AG09309 (cell line): ENCODE measurements at places on chromosomes 5 and 9.

DNA sequence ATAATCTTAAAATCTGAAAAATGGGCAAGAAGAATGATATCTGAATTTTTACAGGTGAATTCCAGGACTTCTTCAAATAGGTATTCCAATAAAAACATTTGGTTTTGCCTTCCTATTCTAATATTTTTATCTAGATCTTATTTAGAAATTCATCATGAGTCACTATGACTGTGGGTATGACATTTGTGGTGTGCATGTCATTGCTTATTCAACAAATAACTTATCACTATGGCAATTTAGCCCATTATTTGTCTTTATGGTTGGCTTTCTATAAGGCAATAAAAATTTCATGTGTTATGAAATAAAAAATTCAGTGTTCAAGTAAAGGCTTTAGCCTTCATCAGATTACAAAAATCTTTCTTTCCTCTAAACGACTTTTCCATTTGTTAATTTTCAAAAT lies 1139.6 kb upstream of the NUDT12 start:
- no peak for DNase-seq

GRCh38 chr5:78779771-78780616 lies 131.4 kb upstream of the LHFPL2 start:
- peak; percentile 94 for DNase-seq

DNA sequence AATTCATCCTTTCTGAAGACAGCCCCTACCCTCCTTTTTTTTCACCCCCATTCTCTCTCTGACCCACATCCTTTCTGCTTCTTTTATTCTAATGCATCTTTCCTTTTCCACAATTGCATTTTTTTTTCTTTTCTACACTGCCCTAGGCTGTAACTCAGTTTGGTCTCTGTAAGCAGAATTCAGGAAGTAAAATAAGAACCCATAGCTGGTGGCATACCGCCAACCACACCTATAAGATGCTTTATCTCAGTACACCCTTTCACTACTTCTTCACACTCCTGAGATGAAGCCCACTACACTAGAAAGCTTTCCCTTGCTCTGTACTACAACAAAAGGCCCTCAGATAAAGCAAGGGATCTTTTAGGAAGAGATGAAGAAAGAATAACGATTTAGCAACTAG lies 16.1 kb upstream of the TSSK1B start:
- no peak for DNase-seq

GRCh38 chr9:14985419-14985818 lies 75.2 kb upstream of the FREM1 start:
- DNase-seq, result no peak

DNA sequence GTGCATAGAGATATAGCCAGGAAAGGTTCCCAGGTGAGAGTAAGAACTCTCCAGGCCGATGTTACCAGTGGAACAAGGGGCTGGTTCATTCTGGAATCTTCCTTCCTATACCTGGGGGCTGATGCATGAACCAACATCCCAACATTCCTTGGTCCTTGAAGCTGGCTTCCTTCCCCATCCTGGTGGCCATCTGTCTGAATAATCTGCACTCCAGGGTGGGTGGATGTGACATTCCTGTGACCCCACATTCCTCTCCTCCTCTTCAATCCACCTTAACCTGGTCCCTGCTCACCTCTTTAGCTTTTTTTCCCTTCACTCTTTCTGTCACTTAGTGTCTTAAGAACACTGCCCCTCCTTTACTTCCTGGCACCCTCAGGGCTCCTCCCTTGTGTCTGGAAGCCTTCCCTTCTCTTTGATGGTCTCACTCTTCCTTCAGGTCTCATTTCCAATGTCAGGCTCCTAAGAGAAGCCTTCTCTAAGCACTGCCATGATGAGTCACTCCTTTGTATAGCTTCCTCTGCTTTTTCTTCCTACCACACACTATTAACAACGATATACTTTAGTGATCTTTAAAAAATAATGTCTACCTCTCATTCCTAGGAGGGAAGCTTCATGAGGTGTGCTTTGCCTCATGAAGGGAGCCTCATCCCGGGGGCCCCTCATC lies 80.3 kb downstream of the BOD1 start:
- DNase-seq, result no peak

DNA sequence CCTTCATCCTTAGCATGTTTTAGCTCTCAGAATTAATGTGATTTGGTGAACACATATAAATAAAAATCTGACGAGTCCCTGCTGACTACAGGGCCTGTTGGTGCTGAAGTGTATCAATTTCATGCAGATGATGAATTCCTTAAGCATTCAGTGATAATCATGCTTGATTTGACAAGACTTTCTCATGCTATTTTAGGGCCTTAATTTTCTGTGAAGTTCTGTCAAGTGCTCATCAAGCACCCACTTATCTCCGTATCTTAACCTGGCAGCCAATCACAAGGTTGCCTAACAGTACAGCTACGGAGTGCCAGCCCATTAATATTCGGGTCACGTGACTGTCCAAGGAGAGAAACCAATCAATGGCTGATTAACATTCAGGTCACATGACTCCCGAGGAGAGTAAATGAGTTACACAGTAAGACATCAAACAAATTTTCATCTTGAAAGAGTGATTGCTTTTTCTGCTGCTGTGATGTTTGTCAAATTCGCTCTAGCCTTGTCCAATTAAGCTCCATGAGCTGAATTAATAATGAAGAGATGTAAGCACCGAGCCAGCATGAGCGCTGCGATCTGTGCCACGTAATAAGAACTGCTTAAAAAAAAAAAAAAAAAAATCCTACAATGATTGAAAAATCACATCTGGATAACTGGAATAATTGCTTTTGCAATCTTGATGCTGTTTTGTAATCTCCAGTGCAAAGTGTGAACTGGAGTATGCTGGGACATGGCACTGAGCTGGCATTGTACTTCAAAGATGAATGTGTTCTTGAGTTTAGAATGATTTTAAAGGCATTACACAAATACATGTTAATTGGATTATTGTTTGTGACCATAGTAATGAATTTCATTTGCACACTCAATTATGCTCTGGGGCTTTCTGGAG lies 104.3 kb upstream of the SPATA31D4 start:
- DNase-seq, result no peak

GRCh38 chr5:176630681-176631222 lies 277 bp downstream of the EIF4E1B start:
- no peak for DNase-seq

GRCh38 chr9:73441223-73441622 lies 289.6 kb downstream of the ANXA1 start:
- no peak for DNase-seq

GRCh38 chr5:139399501-139400121 lies 4.3 kb downstream of the SPATA24 start:
- no peak for DNase-seq

DNA sequence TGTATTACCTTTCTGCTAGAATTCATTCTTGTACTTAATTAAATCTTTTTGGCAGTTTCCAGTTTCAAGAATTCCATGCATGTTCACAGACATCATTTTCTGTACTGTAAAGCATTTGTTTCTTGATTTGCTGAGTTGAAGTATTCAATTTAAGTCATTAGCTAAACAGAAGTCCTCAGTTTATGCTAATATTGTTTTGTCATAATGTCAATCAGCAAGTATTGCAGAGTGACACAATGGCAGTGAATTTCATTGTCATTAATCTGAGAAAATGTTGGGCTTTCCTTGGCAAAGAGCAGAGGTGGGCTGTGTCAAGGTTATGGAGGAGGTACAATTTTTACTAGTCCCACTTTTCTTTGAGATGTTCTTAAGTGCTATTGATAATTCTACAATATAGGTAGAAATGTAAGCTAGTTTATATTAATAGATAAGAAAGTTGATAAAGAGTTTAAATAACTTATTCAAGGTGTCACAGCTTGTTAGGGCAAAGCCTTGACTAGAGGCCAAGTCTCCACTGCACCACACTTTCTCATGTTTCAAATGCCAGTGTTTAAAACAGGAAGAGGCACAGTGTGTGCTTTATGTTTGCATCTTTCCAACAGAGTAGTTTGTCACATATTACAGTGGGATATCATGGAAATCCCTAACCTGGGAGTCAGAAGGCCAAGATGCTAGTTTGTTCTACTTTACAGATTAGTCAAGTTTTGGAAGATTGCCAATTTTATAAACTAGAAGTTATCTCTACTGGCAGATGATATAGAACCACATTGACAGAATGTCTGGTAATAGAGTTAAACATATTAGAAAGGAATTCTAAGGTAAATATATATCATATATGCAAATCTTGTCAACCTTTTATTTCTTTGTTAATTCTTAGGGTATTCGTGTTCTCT lies 56.3 kb downstream of the SLF1 start:
- DNase-seq, result no peak

- no peak for DNase-seq
Measured at GRCh38 chr5:69230181-69230580, 4.5 kb upstream of the CDK7 start.

DNA sequence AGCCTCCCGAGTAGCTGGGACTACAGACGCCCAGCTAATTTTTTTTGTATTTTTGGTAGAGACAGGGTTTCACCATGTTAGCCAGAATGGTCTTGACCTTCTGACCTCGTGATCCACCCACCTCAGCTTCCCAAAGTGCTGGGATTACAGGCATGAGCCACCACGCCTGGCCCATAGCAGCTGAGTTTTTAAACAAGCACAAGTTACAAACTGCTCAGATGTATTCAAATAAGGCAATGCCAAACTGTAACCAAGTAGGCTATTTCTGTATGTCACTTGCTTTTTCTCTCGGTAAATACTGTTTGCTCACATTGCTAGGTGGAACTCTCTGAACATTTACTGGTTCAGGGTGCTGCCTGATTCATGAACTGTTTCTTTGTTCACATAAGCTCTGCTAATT lies 799.3 kb upstream of the NUDT12 start:
- no peak for DNase-seq

DNA sequence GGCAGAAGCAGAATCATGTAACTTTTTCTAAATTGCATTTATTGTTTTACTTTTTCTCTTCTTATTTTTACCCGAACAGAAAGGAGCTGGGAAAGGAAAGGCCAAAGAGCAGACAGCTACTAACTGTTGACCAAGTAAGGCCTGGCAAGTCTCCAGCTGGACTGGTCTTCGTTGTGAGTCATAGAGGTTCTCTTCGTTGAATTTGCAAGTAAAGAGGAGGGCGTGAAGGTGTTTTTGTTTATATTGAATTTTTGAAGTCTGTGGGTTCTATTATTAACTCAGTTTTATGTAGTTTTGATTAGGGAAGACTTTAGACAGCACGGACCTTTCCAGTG lies 416.5 kb upstream of the CCNH start:
- no peak for DNase-seq

DNA sequence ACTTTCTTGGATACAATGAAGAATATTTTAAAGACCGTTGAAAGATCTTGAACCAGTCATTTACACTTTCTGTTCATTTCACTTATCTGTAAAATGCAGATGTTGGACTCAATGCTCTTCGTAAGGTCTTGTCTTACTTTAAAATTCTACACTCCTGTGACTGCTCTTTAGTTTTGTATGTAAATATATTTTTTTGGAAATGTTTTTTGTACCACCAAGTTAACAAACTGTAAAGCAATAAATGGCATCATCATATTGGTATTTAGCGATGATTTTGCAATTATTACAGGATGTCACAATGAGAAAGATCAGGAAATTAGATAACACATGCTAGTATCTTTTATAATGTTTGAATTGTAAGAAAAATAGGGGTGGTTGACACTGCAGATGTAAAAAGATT lies 80.8 kb upstream of the GNAQ start:
- DNase-seq, result no peak

DNA sequence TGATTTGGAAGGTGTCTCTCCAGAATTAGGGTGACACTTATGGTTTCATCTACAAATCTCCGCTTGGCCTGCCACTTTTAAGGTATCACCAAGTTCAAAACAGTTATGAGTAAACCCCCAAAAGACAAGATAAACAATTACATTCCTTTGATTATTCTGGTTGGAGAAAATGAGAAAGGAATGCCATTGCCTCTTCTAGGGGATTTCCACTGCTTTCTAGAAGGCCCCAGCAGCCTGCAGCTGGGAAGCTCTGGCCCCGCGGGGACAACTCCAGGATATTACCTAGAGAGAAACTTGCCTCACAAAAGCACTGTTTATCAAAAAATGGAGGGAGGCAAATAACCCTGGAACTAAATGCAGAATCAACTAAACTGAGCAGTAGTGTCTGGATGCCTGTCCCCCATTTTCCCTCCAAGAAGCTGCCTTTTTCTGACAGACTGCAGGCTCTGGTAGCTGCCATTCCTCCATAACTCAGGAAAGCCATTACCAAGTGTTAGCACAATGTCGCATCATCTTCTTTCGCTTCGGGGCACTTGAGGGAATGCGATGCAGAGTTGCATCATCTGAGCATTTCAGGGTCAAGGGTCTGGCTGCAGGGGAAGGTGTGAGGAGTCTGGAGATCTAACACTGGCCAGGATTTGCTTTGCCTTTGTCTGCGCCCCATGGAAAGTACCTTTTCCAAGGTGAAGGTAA lies 71.5 kb upstream of the PLPP6 start:
- no peak for DNase-seq

DNA sequence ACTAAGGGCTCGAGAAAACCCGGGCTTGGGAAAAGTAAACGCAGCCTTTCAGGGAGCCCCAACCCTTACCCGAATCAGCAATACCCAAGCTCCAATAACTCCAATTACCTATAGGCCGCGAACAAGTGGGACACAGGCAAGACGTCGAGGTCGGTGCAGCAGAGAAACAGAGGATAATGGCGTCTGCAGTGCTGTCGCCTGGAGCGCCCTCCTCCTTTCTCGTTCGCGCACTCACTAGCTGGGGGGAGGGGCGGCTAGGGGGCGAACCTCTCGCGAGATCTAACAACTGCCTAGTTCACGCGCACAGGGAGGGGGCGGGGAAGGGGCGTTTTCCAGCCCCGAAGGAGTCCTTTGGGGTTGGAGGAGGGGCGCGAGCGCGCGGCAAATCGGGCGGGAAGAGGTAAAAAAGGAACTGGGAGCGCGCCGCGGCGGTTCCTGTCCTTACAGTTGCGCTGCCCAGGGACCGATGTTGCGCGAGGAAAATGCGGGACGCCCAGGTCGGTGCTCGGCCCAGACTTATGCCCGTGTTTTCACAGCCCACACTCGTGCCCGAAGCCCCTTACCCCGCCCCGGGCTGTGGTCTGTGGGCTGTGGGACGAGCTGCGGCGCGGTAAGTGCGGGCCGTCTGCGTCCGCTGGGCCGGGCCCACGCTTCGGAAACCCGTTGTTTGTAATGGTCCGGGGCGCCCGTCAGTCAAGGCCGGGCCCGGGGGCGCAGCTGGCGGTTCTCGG lies at the start of gene RMI1:
Gene RMI1, plus strand, starts transcription at position 411 of the 731 bp plus-strand sequence. CDS start 20,182 bp downstream, outside the sequence.
- peak; percentile 87 for DNase-seq

DNA sequence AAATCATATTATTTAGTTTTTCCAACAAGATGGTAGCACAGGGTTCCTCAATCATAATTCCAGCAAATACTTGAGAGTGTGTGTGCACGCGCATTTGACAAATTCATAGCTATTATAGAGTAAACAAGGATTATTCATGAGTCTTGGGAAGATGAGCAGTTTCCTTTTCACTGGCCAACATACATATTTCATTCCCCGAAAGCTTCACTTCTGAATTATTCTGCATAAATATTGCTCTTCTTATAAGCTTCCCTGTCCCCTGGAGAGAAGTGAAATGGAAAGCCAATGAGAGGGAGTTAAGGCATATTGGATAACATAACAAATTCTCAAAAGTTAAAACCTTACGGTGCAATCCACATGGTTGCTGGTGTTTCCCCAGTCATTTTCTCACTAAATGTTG lies 386.4 kb upstream of the SEMA6A start:
- DNase-seq, result no peak

GRCh38 chr9:81534138-81534875 lies 155.0 kb downstream of the TLE1 start:
- no peak for DNase-seq

GRCh38 chr5:68734781-68735180 lies 359.0 kb upstream of the SLC30A5 start:
- DNase-seq, result no peak

GRCh38 chr5:102324714-102325113 lies 28.6 kb upstream of the SLCO4C1 start:
- DNase-seq, result no peak

- DNase-seq, result no peak
Measured at GRCh38 chr5:113031557-113031956, 55.0 kb downstream of the DCP2 start.
